Dermis blood vessel endothelial cell (primary cell): ENCODE measurements at places on chromosomes 7 and 10.

- no peak for DNase-seq
Measured at GRCh38 chr10:106027240-106027639, 1137.3 kb downstream of the SORCS1 start.

- DNase-seq, result no peak
Measured at GRCh38 chr7:37363536-37364491, 84.8 kb downstream of the ELMO1 start.

DNA sequence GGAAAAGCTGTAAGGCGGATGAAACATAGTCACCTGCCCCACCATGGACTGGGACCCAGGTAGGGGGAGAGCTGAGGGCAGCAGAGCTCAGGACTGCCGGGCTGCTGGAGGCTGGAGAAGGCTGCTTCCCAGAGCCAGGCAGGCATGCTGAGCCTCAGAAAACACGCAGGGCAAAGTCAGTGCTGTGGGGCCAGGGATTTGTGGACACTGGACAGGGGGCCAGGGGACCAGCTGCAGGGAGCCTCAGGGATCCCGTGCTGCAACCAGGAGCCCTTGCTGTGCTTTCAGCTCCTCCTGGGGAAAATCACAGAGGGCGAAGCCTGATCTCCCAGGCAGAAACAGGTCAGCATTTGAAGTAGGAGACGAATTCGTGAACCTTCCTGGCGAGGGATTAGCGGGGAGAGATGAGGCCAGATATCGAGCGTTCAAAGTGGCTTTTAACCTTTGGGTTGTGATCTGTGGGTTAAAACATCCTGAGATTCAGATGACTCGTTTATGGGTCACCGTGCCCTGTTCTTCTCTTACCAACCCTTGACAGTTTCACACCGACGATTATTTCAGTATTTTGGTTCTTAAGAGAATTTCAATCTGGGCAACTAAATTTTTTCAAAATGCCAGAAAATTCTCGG lies 85.6 kb upstream of the SHH start:
- no peak for DNase-seq

GRCh38 chr10:14374745-14375445 lies 44.2 kb upstream of the FRMD4A start:
- DNase-seq, result no peak

DNA sequence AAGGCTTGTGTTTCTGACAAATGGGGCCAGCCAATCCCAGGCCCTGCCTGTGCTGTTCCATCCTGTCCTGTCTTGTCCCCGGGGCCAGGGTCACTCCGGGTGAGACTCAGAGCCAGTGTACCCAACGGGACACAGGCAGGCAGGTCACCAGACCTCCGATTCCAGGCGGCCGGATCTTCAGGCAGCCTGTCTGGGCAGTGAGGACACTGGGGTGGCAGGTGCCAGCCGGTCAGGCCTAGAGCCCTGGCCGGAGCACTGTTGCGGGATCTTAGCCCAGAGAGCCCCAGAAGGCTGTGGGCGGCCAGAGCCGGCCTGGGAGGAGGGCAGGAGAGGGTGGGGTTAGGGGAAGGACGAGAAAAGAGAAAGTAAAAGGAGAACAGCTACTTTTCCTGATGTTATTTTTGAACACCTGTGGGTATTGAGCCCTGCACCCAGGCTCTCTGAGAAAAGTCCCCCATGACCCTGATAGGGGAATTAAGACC lies 134.3 kb upstream of the TNRC18 start:
- no peak for DNase-seq

DNA sequence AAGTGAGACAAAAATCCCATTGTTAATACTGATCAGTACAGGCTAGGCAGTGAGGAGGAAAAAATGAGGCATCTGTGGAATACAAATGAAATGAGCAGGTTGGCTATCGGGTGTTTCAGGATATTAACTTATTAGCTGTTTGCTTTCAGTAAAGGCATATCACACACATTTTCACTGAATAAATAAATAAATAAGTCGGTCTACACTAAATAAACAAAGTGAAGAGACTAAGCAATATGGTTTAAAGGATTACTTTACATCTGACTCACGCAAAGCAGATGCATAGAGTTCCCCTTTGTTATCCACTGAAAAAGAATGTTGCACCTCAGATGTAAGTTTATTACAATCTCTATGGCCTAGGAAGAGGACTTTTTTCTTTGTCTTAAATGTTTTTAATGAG lies 6.3 kb upstream of the SEMA3A start:
- DNase-seq, result no peak

DNA sequence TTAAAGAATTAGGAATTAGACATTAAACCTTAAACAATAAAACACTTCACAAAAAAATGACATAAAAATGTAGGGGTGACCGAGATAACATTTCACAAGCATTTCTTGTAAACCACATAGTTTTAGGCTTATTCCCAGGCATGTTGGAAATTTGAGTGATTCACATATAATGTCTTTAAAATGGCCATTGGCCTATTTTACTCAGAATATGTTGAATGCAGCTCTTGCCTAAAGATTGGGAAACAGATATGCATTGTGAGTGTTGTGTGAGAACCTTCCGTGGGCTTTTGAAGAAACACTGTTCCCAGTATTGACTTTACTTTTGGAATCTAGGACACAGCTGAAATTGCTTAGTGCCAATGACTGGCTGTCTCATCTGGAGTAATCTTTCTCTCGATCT lies 79.6 kb downstream of the ARL5B start:
- no peak for DNase-seq

DNA sequence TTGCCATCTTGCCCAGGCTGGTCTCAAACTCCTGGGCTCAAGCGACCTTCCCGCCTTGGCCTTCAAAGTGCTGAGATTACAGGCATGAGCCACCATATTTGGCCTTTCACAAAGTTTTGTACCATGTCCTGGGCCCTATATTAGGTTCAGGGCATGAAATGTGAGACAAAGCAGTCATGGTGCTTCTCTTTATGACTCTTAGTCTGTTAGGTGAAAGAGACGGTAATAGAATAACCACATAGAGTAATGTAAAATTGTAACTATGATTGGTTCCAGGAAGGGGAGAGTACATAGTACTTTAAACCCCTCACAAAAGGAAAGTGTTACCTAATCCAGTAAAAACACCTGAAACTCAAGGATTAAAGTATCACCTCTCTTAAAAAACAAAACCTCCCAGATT lies 144.7 kb downstream of the SPAG6 start:
- no peak for DNase-seq

DNA sequence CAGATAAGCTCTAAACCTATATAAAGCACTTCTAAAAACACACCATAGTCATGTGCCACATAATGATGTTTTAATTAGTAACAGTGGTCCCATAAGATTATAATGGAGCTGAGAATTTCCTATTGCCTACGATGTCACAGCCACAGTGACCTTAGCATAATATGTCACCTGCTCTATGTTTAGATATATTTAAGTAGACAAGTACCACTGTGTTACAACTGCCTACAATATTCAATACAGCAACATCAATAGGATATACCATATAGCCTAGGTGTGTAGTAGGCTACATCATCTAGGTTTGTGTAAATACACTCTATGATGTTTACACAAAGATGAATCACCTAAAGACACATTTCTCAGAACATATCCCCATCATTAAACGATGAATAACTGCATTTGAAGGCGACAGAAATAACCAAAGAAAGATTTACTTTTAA lies 24.5 kb downstream of the GPR22 start:
- DNase-seq, result no peak

DNA sequence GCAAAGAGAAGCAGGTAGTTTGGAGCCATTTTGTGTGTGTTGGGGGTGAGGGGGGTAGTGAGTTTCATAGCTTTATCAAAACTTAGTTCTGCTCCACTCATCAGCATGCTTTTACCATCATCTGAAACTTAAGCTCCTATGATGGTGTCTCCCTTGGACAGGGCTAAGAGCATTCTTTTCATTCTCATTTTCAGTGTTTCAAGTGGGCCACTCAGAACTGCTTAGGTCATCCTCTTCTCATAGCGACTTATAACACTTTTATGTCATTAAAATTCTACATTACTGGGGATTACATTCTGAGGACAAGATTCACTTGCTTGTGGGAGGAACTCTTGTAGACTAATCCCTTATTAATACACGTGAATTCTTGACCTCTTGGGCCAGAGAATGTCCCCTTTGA lies 649.4 kb downstream of the SUGCT start:
- no peak for DNase-seq

DNA sequence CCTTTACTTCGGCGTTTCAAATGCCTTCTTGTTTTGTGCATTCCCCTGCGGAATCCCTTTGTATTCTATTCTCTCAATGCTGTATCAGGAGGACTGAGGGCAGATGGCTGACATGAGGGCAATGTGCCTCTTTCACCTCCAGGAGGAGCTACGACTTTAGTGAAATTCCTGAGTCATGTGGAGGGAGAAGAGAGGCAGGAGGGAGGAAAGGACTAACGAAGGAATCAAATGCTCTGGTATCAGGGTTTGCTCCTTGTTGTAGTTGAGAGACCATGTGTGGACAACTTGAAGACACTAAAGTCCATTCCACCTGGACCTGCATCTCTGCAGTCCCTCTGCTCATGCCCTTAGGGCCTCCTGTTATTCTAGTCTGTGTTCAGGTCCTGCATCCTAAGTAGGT lies 40.2 kb upstream of the PRSS58 start:
- DNase-seq, result peak; percentile 11

DNA sequence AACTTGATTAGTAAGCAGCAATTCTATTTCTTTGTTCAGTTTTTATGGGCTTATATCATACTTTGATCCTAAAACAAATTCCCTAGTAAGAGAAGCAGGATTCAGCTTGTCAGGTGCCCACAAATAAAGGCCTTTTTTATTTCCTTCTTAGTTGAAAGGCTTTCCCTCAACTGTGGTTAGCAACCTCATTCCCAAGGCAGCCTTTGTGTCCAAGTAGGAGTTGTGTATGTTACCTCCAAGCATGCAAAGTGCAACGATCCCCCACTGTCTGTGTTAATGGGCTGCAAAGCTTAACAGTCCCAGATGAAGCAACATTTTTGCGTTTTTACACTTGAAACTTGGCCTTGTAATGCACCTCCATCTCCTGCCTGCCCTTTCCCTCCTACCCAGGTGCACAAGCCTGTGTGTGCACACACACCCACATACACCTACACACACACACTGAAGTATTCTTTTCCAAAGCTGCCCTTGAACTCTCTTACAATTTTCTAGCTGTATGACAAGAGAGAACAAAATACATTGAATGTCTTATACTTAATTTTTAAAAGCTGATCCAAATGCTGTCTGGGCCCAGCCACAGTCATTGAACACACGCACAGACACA lies 278.2 kb downstream of the SNX13 start:
- no peak for DNase-seq

DNA sequence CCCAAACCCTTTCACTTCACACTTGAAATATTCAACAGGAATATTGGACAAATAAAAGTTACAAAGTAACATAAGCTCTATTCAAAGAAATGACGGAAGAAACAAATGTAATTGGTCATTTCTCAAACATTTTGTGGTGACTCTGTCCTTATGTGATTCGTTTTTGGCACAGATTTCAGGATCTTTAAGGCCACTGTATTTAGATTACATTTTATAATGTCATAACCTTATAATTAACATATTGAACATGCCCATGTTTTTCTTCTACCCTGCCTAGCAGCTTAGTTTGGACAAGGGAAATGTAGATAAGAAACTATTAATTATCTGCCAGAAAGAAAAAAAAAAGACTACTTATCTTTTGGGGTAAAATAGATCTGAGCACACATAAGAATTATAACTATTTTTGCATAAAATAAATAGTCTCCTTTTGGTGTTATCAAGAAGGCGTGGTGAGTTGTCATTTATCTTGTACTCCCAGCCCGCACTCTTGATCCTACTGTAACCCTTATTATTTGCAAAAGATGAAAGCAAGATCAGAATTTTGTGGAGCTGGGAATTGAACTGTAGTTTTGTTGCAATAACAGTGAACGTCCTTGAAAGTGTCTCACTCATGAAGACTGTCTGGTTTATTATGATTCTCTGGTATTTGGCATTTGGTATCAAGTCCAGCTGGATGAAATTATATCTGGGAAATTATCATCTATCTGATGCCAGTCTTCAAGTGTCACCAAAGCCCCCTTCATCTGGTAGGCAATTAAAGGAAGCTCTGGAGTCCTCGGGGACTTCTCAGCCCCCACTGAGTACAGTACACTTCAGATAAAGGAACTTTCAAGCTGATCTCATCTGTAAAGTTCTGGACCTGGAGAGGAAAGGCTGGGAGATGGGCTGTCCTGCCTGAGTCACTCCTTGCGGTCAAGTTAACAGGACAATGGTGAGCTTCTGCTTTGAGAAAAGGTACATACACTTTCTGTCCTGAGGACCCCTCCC lies 175.7 kb upstream of the INHBA start:
- no peak for DNase-seq

DNA sequence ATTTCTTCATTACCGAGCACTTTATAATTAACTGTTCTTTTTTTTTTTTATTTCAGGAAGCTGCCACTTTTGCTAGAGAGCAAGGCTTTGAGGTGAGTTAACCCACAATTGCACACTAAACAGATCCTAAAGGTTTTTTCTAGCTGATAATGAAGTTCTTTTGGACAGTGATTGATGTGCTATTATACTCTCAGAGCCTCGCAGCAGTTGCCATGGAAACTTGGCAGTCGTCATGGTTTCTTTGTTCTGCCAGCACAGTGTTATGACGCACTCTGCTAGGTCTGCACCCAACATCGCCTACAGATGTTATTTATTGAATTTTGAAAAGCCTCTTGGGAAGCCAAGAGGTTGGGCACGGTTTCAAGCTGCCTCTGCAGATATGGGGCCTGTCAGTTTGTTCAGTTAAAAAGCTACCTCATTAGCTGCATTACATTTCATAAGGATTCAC lies 237.2 kb upstream of the KAT6B start:
- DNase-seq, result peak; percentile 99

GRCh38 chr7:158957921-158958491 lies 101.6 kb downstream of the DYNC2I1 start:
- DNase-seq, result no peak

- DNase-seq, result no peak
Measured at GRCh38 chr10:67282871-67283270, 357.0 kb downstream of the LRRTM3 start.

DNA sequence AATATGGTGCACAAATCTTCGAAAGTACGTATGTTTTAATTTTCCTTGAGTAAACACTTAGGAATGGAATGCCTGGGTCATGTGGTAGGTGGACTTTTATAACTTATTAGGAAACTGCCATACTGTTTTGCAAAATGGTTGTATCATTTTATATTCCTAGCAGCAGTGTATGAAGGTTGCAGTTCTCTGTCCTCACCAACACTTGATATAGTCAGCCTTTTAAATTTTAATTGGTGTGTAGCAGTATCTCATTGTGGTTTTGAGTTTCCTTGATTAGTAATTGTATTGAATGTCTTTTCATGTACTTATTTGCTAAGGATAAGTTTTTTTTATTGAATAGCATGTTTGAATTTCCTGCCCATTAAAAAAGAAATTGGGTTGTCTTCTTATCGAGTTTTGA lies 926 bp upstream of the PCBD1 start:
- DNase-seq, result no peak

DNA sequence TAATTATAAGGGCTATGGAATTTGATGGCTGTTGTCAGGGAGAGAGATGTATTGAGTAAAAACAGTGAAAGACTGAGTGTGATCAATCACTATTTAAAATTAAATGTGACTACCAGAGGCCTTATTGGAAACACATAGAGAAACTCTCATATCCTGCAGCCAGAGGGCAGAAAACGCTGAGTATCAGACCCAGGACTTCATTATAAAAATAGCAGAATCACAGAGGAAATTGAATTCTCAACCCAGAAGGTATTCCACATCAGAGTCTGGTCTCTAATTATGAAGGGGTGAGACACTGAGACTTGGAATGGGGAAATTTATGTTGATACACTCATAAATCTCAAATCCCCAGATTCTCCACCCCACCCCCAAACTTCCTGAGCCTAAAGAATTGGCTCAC lies 69.5 kb upstream of the IL6 start:
- DNase-seq, result peak; percentile 35

GRCh38 chr7:18290865-18291264 lies 204.7 kb upstream of the HDAC9 start:
- DNase-seq, result no peak
